Stimulated activated CD8-positive, alpha-beta memory T cell treated with anti-CD3 and anti-CD28 coated beads, Interleukin-12 subunit alpha, Interleukin-12 subunit beta, amount 100 ng/mL, for 1 hour (primary cell): ENCODE measurements at places on chromosomes 5 and 9.

- peak; percentile 0 for DNase-seq
These were observed 101.7 kb upstream of the TLX3 start for GRCh38 chr5:171207256-171207847.

DNA sequence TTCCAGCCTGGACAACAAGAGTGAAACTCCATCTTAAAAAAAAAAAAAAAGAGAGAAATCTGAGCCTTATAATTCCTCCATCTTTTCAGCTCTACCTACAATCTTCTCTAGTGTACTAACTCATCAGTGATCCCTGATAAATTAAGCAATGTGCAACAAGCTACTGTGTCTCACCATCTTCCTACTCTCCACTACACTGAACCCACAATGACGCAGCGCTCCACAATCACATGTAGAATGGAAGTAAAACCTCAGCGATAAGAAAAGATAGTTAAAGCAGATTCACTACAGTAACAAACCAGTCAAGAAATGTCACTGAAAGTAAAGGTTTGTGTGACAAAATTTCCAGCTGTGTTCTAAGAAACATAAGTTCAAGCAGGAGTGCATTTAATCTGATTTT, 13.5 kb downstream of the ABCA1 start:
- no peak for DNase-seq

DNA sequence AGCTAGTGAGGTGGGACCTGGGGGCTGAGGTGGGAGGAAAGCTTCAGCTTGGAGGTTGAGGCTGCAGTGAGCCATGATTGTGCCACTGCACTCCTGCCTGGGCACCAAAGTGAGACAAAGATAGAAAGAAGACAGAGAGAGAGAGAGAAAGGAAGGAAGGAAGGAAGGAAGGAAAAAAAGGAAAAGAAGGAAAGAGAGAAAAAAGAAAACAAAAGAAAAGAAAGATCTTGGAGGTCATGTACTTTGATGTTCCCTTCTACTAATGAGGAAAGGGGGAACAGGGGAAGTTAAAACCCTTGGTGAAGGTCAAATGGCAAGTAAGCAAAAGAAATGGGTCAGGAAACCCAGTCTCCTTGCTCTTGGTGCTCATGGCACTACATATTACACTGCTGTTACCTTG, 2.4 kb upstream of the RAI14 start:
- no peak for DNase-seq

- DNase-seq = no peak
These were observed 221.0 kb upstream of the IER5L start for GRCh38 chr9:129398961-129399633.

- DNase-seq = no peak
These were observed 174.5 kb upstream of the PITX1 start for GRCh38 chr5:135208555-135208902.
